ENCODE measurements at places on chromosomes 16 and 17.

DNA sequence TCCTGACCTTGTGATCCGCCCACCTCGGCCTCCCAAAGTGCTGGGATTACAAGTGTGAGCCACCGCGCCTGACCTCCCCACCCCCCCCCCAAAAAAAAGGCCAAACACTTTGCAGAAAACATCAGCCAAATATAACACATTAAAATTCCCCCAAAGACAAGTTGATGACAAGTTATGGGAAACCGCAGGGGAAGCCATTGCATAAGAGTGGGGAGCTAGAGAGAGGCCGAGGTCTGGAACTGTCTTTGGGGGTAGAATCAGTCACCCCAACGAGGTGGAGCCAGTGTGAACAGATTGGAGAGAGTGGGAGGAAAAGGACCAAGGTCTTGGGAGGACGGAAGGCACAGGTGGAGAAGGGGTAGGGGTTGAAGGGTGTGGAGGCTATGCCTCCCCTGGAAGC lies 2.8 kb downstream of the DRC3 start:
- no peak for DNase-seq

GRCh38 chr17:5947701-5948180 lies 122.4 kb upstream of the WSCD1 start:
- DNase-seq = no peak

- no peak for DNase-seq
These were observed 2.4 kb downstream of the TMEM95 start for GRCh38 chr17:7357381-7357780.

GRCh38 chr16:22813223-22813947 lies 577 bp upstream of the HS3ST2 start:
- peak; percentile 32 for DNase-seq

Data from muscle of leg (tissue), 16 donors.